ENCODE measurements at places on chromosomes 13 and 19.

DNA sequence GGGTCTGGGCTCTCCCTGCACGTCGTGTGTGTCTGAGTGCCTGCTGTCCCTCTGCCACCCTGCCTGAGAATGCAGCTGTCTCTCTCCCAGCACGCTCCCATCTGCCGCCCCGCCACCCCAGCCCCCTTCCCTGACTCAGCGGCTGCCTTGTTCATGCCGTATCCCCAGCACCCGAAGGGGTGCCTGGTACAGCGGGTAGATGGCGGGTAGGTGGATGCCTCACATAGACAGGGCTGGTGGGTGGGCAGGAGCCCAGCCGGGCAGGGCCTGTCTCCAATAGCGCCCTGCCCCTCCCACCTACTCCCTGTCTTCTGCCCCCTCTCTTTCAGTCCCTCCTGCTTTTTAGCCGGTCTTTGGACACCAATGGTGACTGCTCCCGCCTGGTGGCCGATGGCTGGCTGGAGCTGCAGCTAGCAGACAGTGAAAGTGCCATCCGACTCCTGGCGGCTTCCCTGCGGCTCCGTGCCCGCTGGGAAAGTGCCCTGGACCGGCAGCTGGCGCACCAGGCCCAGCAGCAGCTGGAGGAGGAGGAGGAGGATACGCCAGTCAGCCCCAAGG is 30.3 kb downstream of the DHX34 start:
- DNase-seq: no peak

- DNase-seq: no peak
These were observed 358.1 kb downstream of the ENOX1 start for GRCh38 chr13:43428545-43429296.

DNA sequence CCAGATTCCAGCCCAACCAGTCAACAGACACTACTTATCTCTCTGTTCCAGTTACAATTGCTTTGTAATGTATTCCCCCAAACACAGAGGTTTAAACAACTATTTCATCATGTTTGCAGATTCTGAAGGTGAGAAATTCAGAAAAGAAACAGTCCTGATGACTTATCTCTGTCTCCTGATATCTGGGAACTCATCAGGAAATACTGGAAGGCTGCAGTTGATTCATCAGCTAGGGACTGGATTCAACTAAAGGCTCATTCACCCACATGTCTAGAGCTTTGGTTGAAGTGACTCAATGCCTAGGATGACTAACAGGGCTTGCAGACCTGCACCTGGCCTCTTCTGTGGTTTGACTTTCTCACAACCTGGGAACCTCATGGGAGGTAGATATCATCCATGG is 56.6 kb upstream of the GPC6 start:
- DNase-seq: no peak

DNA sequence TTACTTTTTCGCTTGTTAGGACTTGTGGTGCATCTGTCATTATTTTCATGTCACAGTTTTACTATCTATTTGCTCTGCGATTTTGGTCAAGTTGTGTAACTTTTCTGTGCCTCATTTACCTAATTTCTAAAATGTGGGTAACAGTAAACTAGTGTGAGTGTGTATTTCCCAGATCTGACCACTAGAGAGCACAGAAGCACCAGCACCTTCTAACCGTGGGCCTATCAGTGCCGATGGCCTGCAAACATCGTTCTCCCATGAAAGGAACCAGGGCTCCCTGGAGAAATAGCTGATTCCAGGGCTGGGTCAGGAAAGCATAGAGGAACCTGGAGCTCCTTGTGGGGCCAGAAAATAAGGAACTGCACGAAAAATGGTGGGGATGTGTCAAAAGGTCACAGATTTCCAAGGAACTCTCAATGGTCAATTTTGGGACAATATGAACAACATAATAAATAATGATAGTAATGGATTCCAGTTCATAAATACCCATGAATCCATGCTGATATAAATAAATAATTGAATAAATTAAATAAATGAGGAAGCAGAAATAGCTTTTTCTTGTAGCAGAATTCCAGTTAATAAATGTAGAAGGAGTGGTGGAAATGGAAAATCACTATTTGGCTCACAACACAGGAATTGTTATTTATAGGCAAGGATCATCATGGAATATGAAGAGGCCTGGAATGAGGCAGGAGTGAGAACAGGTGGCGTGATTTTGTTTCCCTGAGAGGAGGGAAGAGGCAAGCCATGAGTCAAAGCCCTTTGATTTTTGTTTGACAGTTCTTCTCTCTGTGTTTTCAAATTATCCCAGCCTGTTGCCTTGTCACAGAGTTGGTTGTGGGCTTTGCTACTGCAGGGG is 31.1 kb downstream of the CEACAM8 start:
- no peak for DNase-seq

DNA sequence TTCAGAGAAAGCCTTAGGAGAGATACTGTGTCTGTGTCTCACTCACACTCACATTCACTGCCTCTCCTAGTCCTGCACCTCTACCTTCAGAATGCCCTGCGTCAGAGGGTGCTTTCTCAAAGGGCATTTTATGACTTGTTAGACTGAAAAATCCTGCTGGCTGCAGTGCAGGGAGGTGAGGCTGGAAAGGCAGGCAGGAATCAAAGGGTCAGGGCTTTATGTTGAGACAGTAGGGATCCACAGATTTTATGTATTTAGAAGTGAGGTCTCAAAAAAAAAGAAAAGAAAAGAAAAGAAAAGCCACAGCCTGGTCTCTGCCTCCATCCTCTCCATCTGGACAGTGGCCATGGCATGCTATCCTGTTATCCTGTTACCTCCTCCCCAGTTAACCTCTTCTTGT is 936.0 kb upstream of the SLC10A2 start:
- no peak for DNase-seq

- DNase-seq: no peak
These were observed 36.8 kb downstream of the NFIX start for GRCh38 chr19:13031917-13032623.

- DNase-seq: no peak
These were observed 935 bp downstream of the CRB3 start for GRCh38 chr19:6465006-6465405.

DNA sequence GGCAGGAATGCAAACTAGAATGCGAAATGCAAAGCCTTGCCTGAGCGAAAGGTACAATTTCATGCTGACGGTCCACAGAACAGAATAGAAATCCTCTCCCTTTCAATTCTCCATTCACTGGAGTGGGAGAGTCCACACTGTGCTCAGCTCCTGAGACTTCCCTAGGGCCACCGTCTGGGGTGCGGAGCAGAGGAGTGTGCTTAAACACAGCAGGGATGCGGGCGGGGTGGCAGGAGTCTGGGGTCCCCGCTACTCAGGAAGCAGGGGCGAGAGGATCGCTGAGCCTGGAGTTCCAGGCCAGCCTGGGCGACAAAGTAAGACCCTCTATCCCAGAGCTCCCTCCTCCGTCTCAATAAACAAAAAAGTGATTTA is 552 bp upstream of the ZNF816 start:
- DNase-seq: no peak

- DNase-seq: no peak
These were observed 6.0 kb downstream of the PCDH17 start for GRCh38 chr13:57637515-57637914.

- DNase-seq: no peak
These were observed 127.8 kb upstream of the UBL3 start for GRCh38 chr13:29978211-29978610.

GRCh38 chr19:45140144-45140503 is 20.7 kb downstream of the NKPD1 start:
- DNase-seq: no peak

DNA sequence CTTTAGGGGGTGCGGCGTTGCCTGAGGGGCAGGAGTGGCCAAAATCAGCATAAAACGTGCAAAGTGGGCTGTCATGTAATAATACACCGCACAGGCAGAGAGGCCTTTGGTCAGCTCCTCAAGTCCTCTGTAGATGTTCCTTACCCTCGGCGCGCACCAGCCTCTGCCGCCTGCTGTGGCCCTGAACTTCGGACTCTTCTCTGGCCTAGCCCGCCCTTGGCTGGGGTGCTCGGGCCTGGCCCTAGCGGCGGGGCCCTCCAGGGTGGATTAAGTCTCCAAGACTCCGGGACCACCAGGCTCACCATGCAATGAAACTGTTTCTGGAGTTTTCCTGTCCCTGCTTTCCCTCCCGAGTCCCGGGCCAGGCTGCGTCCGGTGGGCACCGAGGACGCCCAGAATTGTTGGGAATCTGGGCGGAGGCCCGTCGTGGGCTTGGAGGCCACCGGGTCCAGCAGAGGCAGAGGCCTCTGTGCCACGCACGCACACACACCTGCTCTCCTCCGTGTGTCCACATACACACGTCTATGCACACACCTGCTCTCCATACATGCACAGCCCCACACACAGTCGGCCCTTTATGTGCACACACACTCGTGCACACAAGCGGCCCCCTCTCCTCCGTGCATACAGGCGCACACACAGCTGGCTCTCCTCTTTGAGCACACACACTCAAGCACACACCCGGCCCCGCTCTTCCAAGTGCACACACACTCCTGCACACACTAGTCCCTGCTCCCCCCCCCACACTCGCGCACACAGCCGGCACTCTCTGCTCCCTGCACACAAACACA is 1.5 kb upstream of the TFDP1 start:
- DNase-seq: no peak

GRCh38 chr13:114179087-114179658 is at the start of gene CFAP97D2:
CFAP97D2 (plus strand) TSS chr13:114179257; CDS start chr13:114179331, 74 bp downstream.
- no peak for DNase-seq

GRCh38 chr13:98285317-98285716 is 108.2 kb upstream of the RNF113B start:
- no peak for DNase-seq

DNA sequence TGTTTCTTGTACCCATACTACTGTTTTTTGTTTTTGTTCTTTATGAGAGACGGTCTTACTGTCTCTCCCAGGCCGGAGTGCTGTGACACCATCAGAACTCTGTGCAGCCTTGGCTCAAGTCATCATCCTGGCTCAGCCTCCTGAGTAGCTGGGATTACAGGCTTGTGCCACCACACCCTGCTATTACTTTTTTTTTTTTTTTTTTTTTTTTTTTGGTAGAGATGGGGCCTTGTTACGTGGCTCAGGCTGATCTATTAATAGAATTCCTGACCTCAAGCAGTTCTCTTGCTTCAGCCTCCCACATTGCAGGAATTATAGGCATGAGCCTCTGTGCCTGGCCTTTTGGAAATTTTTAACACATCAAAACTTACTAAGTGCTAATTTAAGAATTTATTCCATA is 2.9 kb upstream of the ZNF304 start:
- DNase-seq: no peak

DNA sequence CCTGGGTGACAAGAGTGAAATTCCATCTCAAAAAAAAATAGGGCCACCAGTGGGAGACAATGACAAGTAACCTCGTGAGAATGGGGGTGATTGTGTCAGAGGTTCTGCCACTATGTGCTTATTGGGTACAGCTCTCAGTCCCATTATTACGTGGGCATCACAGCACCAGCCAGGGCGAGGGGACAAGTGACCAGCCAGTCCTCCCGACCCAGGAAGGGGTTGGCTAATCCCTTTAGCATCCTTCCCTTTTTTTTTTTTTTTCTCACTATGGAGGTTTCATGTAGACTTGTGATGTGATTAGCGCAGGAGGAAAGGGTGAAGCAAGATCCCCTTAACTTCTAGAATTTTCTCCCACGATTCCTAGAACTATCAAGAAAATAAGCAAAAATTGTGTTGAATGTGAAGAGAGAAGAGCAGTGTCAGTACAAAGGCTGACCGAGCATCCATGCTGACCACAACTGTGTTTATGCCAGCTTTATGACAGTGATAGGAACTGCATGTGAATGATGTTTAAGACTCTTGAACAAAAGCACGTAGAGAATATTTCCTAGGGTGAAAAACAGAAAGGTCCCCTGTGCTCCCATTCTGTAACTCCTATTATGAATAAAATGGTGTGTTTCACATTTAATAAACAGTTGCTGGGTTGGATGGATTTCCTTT is 50.0 kb downstream of the ALOX5AP start:
- no peak for DNase-seq

DNA sequence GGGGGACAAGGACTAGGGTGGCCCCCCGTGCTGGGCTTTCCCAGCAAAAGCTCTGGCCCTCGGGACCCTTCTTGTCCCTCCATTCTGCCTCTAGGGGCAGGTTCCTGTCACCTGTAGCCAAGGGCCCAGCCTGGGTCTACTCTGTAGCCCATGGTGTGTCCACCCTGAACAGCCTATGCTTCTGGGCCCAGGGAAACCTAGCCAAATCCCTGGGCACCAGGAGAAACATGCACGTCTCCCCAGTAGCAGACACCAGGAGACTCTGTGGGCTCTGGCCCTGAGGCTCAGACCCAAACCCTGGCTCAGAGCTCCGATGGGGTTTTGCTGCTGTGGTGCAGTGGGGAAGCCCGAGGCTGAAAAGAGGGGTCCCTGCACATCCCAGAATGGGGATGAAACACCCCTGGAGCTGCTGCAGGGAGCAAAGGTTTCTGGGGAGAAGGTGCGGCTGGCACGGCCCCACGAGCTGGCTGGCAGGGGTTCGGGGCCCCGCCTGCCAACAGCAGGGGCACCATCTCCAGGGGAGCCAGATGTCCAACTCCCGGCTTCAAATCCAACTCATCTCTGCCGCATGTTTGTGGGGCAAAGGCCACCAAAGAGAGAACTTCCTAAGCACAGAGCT is 18.2 kb downstream of the CEBPG start:
- no peak for DNase-seq

- peak; percentile 31 for DNase-seq
These were observed 125.1 kb downstream of the AKAP11 start for GRCh38 chr13:42396901-42397655.

DNA sequence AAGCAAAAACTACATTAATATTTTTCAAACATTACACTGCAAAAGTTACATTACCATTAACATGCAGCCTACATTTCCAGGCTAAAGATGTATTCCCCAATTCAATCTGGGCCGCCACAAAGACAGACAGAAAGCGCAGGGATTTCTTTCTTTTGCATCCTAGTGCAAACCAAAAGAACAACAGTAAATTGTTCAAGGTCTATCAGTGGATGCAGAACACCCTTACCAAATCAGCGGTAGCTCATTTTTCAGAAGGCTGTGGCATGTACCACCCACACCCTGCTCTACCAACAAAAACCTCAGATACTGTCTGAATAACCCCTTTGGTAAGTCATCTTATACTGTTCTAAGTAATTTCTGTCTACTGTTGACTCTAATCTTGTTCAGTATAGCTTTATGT is 3.6 kb downstream of the TPT1 start:
- no peak for DNase-seq

DNA sequence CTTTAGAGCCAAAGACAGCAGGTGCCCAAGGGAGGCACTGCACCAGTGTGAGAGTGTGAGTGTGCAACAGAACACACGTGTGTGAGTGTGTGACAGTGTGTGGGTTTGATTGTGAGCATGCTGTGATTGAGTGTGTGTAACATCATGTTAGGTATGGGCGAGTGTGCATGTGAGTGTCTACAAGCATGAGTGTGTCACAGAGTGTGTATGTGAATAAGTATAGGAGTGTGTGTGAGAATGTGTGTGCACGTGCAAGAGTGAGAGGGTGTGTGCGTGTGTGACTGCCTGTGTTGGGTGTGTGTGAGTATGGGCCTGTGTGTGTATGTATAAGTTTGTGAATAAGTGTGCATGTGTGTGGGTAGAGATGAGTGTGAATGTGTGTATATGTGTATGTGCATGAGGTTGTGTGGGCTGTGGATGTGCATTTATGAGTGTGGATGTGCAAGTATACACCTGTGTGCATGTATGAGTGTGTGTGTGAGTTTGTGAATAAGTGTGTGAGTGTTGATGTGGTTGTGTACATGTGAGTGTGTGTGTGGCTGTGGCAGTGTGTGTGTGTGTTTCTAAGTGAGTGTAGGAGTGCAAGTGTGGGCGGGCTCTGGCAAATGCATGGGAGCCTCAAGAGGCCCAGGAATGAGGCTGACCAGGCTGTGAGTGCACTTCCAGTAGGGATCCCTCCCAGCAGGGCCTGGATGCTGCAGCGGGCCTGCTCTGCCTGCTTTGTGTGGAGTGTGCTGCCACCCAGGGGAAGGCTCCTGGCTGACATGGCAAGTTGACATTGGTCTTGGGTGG is 198.4 kb downstream of the COL4A1 start:
- no peak for DNase-seq
